ENCODE measurements at places on chromosomes 4 and X.

- no peak for DNase-seq
Measured at GRCh38 chr4:140176735-140177134, 22.8 kb upstream of the MAML3 start.

DNA sequence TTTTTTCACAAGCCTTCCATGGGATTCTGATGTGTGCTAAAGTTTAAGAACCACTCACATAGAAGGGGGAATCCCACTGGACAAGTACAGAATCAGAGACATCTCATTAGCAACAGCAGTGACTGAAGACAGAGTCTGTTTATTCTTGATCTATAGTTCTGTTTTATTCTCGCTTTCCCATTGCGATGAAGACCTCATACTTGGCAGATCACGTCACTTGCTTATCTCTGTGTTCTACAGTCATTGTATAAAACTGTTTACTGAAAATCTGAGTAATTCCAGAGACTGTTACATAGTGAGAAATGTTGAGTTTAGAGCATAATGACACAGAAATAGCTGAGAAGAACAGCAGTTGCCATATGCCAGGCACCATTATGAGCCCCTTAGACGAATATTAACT, 185.5 kb downstream of the PTTG2 start:
- peak; percentile 86 for DNase-seq

GRCh38 chr4:22385611-22386011, 130.3 kb downstream of the ADGRA3 start:
- DNase-seq: peak; percentile 61

DNA sequence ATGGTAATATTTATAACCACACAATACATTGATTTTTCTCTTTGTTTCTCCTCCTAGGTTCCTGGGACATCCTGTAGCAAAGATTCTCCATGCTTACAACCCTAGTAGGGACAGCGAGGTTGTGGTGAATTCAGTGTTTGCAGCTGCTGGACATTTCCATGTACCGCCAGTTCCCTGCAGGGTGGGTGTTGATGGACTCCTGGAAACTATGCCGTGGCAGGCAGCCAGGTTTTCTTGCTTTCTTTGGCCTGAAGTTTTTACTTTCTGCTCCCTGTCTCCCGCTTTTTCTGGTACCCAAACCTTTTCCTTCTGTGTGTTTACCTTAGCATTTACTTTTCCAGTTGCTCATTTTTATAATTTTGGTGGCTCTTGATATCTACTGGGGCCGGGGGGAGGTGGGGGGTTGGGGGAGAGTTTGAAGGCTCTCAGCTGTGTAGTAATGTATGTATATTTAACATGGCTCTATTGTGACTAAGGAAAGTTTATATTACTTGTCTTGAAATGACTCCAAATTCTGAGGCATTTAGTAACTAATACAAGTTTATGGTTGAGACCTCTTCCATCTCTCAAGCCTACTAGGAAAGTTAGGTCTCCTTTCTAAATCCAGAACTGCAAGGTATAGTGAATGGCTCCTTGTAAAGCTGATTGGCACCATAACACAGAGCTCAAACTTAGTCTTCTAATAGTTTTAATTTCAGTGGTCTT, 89.7 kb downstream of the TMEM131L start:
- DNase-seq: no peak

DNA sequence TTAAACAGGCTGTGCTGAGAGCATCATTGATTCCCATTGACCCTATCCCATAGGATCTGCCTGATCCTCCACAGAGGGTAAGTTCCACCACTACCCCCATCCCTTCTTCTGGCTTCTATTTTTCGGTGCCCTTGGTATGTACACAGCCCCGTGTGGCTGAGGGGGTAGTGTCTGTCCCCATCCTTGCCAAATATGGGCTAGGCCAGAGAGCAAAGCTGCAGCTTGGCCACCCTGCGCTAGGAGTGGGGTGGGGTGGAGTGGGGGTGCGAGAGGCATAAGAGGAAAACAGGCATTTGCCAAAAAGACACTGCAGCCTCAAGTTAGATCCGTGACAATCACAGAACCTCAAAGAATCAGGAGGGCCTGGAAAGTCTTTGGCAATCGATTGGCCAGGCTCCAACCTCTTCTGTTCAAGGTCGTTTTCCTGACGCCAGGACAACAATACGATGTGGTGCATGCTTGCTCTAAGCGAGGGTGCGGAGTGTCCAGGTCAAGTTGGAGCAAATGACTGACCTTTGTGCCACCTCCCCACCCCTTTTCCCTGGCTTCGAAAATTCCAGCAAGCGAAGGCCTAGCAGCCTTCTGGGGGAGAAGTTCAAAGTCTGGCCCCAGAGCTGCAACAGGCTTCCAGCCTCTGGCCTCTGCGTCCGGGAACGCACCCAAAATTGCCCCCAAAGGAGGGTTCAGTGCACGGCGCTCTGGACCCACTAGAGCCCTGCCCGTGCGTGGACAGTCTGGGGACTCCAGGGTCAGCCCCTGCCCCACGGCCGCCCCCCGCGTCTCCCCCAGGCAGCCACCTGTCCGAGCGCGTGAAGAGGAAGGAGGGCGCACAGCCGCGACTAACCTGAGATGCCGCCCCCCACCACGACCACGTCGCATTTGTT, 598 bp downstream of the MAOB start:
- DNase-seq: no peak

- DNase-seq: no peak
Measured at GRCh38 chrX:149458586-149458985, 46.5 kb downstream of the IDS start.

- no peak for DNase-seq
Measured at GRCh38 chrX:54560411-54560810, 30.4 kb downstream of the GNL3L start.

All from NCI-H226 (cell line).